ENCODE measurements at places on chromosomes 11 and 22.

- DNase-seq: no peak
These were observed 77.6 kb downstream of the BMAL1 start for GRCh38 chr11:13355191-13355590.

GRCh38 chr22:41273128-41273527, 12.9 kb downstream of the RANGAP1 start:
- DNase-seq: no peak

DNA sequence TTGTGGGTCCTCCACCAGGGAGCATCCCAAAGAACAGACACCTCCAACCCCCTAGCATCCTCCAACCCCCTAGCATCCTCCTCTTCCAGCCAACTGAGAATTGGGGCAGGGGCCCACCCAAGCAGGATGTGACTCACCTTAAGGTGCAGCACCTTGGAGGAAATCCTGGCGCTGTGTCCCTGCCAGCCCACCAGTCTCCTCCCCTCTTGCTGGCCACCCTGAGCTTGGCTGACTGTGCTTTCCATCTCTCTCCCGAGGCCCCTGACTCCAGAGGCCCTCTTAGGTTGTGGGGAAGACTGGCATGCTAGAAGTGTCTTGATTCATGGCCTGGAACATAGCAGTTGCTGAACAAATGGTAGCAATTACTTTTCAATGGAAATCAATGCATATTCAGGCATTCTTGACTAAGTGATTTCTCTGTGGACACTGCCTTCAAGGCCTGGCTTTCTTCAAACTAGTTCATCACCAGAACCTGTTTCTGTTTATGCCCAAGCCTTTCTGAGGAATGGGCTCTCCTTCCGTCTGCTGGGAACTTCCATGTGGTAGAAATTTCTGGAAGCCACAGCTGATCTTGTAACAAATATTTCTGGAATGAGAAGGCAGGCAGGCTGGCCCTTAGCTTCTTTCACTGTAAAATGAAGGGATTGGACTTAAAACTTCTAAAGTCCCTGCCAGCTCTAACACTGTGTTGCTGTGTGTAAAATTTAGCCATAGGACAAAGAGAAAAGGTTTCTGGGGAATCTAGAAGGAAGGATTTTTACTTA, 60.5 kb downstream of the CEP164 start:
- no peak for DNase-seq

- no peak for DNase-seq
These were observed 568.9 kb downstream of the LUZP2 start for GRCh38 chr11:25065746-25066145.

DNA sequence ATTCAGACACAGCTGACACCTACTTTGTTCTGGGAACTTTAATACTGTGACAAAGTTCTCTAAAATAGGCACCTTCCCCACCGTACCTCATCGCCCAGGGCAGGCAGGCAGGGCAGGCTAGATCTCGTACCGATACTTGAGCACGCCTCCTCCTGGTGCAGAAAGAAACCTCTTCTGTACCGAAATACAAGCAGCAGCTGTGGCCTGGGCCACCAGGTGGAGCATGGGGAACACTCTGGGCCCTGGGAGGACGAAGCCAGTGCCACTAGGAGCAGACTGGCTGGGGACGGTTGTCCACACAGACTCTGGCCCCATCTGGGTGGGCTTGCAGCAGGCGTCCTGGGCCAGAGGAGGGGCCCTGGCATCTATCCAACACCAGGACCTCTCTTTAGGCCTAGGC, 12.8 kb downstream of the PMM1 start:
- DNase-seq: no peak

DNA sequence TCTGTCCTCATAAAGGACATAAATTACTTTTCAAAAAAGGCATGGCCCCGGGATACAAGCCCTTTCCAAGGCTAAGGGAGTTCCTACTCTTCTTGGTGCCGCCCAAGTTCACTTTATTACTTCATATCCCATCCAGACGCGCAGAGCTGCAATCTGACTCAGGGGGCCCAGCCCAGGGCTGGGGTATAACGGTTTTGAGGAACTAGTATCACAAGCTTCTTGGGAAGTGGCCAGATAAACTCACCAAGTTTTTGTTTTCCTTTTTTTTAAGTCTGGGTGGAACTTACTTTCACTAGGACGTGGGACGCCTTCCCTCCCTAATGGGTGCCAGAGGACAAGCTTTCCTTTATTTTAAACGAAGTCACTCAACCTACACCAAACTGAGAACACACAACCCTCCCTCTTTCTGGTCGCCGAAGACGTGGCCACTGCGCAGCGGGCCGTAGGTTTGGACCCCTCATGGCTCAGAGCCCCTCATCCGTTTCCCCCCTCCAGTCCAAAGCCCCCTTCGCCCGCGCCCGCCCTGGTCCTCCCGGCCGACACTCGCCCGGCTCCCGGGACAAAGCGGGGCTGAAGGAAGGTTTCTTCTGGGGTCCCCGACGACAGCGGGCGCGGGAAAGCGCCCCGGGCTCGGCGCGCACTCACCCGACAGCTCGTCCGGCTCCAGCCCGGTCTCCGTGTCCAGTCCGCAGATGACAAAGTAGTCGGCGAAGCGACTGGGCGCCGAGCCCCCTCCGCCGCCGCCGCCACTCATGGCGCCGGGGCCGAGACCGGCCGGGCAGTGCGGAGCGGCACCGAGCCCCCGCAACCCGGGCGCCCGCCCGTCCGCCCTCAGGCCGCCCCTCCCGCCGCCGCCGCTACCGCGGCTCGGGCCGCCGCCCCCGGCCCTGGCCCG, 587 bp downstream of the DENND5A start:
- DNase-seq: peak; percentile 38

DNA sequence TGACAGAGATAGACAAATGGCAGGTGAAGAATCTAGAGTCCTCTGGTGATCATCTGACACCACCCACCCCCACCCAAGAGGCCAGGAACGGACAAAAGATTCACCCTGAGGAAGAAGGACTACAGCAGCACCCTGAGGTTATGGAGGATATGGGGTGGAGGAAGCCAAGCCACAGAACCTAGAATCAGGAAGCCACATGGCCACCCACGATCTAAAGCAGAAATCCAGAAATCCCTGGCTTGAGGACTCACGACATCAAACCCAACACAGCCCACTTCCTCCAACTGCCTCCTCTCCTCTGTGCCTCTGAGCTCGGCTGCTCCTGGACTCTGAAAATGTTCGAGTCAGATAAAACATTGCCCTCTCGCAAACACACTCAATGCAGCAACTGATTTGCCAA, 364.3 kb downstream of the SHANK2 start:
- DNase-seq: no peak

GRCh38 chr11:128464878-128465450, 122.4 kb downstream of the ETS1 start:
- no peak for DNase-seq

GRCh38 chr11:122616718-122617117, 38.8 kb upstream of the UBASH3B start:
- no peak for DNase-seq
